Activated CD8-positive, alpha-beta memory T cell treated with anti-CD3 and anti-CD28 coated beads for 1 hour (primary cell): ENCODE measurements at places on chromosomes 4 and X.

DNA sequence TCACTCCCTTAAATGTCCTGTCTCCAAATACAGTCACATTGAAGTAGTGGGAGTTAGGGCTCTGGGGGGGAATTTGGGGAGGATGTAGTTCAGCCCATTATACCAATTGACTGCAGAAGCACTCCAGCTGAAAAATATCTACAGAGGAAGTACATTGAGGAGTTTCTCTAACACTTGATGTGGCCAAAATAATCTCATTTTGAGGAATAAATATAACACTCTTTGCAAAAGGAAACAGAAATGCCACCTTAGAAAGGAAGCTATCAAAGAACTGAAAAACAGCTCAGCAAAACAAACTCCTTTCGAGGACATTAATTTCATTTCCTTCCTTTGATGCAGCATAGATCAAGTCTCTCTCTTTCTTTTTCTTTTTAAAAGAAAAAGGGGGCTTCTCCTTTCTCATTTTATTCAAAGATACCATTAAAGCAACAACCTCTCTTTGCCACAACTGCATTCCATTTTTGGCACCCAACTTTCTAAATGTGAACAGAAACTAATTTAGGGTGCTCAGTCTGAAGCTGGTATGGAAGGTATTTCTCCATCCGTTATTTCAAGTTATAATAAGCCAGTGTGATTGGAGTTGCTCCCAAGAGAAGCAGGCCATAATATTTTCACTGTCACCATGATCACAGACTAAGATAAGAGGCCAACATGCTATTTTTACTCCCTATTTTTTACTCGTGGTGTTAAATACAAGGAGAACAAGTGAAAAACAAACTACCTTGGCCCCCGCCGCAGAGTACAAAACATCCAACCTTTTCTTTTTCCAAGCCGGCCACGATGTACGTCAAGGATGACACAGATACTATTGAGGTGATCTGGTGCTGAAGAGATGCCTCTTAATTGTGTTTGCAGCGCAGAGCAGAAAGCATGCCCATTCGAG, 230.4 kb upstream of the GATB start:
- DNase-seq, result no peak

- DNase-seq, result no peak
Observed at GRCh38 chr4:71549516-71550160, 210.8 kb downstream of the SLC4A4 start.

DNA sequence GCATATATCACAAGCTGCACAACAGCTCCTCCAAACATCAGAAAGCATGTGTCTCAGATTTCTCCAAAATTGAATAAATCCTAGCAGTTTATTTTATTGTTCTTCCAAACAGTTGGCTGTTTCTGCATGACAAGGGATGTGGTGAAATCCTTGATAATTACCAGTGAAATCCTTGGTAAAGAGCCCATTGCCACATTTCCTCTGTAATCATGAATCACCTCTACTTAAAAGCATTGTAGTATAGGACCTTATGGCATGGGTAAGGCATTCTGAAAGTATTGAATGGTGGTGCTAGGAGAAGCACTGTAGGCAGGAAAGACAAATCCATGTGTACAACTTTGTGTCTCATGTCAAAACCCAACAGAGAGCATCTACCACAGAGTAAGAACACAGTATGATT, 135.8 kb upstream of the NDST3 start:
- DNase-seq, result no peak

DNA sequence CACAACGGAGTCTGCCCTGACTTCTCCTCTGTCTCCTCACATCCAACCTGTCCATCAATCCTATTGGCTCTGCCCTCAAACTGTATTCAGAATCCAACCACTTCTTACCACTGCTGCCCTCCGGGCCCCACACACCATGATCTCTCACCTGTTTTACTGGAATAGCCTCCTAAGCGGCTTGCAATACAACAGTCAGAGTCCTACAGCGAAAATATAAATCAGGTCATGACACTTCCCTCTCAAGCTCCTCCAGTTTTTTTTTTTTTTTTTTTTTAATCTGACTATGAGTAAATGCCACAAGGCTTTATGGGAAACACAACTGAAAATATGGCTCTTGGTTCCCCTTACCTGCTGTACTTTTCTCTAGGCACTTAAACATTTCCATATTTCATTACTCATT, 42.8 kb downstream of the SHISA3 start:
- no peak for DNase-seq
